Nephron progenitor cell (in vitro differentiated cells): ENCODE measurements at places on chromosomes 2 and 18.

DNA sequence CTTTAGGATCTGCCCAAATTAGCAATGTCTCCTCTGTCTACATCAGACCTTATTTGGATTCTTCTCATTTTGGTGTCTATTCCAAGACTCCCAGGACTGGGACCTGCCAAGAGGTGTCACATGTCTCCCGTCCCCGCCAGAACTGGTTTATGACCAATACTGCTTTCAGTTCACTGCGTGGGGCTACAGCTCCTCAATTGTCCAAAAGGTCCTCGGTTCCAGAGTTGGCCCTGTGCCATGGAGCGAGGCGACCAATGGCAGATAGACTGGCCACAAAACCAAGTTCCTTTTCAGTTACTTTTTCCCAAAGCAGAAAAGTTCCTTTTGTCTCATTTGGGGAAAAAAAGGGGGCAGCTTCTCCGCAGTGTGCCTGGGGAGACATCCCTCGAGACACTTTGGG is 144.1 kb upstream of the ZNF236 start:
- no peak for DNase-seq

- peak; percentile 4 for DNase-seq
Observed at GRCh38 chr2:213766465-213766901, 482.2 kb downstream of the SPAG16 start.

DNA sequence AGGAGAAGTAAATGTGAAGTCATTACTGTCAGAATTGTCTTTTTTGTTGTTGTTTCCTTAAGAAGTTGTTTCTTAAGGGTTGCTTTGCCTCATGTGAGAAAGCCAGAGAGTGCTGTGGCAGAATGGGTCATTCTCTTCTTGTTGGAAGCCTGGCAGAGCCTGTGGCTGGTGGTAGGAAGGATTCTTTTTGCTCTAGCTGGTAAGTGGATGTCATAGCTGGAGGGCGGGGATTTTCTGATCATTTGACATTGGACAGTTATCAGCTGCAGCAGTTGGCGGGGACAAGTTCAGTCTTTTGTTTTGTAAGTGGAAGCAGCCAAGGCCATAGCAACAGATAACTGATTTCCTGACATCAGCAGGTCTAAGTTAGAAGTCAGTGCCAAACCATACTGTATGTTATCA is 5.5 kb upstream of the RMDN2 start:
- no peak for DNase-seq

- DNase-seq, result peak; percentile 95
Observed at GRCh38 chr2:96509114-96509846, 4.1 kb upstream of the NEURL3 start.
